ENCODE measurements at places on chromosomes 6 and 20.

DNA sequence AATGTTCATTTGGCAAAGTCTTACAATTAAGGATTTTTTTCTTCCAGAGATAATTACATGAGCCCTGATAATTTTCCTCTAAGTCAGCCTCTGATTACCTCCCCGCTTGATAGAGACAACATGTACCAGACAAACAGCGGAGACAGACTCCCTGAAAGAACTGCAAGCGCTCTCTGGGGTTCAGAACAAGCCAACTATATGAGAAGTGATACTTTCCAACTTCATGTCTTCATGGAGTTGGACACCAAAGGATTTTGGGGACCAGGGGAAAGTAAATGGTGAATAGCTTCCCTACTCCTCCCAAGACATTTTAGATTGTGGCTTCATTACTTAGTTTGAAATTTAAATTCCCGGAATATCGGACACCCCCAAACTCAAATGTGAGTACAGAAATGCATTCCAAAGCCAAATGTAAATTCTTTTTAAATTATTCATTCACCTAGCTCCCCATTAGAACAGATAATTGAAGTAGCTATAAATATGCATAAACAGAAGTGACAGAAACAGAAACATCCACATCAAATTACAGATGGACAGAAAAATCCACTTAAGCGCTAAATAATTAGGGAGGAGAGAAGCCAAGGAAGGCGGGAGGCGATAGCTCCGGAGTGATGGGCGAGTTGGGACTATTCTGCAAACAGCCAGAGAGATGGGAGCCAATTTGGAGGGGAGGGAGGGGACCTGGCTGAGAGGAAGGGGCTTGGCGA lies 129.7 kb upstream of the AKAP12 start:
- DNase-seq: no peak

GRCh38 chr6:160930547-160931377 lies 60.8 kb upstream of the MAP3K4 start:
- peak; percentile 72 for DNase-seq

GRCh38 chr20:60490217-60491050 lies 532.2 kb downstream of the CDH26 start:
- no peak for DNase-seq

DNA sequence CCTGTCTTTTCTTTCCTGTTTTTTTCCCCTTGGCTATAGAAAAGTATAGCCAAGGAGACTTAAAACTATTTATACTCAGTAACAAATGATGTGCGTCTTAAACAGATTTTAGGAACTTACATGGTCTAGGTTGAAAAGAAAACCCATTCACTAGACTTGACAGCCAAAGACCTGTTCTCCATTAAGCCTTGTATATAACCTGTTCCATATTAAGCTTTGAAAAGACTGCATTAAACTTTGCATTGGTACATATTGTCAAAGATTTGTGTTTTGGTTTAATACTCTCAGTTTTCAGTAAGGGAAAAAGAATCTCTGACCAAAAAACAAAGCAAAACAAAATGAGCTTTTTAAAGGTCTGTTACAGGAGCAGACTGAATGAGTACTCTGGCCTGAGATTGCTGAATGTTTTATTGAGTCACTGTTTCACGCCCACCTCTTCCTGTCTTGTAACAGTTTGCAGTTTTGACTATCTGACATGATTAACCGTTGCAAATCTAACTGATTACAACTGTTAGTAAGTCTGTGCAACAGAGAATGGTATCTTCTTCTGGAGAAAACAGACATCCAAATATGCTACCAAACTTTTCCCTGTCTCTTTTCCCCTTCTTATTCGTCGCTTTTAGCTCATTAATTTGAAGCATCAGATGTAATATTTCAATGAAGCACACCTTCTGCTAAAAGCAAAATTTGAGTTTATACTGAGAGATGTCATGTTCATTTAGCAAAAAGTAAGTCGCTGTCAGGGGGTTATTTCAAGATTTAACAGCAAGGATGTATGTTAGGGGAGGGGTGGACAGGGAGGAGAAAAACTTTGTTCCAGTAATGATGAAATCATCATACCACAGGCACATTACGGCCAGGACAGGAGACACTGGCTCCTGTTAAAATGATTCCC lies 59.1 kb upstream of the SUPT3H start:
- DNase-seq: no peak

- no peak for DNase-seq
Measured at GRCh38 chr6:136611133-136611532, 60.9 kb upstream of the MAP7 start.

Data from WERI-Rb-1 (cell line).